Fibroblast of skin of scalp (primary cell): ENCODE measurements at places on chromosomes 3 and 15.

DNA sequence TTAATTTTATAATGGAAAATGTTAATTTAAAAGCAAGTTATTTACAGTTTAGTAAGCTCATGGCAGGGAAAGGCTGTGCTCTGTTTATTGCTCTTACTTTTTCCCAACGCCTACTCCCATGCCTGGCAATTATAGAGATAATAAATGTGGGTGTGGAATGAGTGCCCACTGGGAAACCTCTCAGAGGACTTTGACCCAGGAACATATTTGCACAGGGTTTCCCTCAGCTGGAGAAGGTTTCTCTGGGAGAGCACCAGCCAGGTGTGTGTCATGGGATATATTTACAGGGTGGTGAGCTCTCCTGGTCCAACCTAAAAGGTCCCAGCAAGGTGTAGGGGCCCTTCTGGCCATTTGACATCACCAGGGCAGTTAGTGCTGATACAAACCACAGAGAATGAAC is 27.9 kb downstream of the ZNF710 start:
- DNase-seq, result no peak

GRCh38 chr3:197507541-197507940 is 48.2 kb downstream of the BDH1 start:
- no peak for DNase-seq

DNA sequence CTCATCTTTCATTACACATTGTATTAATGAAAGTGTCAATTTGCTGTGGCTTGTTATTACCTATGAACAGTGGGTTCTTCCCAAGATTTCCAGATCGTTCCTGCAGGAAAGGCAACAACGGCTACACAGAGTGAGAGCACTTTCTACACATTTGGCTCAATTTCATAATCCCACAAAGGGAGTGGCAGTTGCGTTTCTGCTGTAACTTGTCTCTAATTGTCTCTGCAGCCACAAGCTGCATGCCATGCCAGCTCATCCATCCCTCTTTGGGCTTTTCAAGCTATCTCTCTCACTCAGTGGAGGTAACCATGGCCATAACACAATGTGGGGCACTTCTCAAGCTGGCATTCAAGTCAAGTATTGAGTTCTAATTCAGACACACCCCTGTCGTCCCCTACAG is 27.7 kb upstream of the CPNE4 start:
- DNase-seq, result no peak

DNA sequence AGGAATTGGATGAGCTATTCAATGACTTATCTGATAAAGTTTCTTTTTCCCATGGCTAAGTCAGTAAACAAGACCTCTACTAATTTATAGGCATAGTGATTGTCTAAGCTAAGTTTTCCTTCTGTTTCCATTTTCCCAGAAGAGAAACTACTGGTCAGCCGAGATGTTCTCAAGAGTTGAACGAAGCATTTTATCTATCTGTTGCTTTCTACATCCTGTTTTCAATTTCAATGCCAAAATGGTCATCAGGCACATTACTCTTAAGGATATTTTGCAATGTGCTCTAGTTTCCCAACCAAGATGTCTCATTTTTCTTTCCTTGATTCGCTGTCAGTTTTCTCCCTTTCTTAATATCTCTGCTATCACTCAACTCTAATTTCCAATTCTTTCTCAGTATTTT is 228.7 kb downstream of the MBNL1 start:
- no peak for DNase-seq

DNA sequence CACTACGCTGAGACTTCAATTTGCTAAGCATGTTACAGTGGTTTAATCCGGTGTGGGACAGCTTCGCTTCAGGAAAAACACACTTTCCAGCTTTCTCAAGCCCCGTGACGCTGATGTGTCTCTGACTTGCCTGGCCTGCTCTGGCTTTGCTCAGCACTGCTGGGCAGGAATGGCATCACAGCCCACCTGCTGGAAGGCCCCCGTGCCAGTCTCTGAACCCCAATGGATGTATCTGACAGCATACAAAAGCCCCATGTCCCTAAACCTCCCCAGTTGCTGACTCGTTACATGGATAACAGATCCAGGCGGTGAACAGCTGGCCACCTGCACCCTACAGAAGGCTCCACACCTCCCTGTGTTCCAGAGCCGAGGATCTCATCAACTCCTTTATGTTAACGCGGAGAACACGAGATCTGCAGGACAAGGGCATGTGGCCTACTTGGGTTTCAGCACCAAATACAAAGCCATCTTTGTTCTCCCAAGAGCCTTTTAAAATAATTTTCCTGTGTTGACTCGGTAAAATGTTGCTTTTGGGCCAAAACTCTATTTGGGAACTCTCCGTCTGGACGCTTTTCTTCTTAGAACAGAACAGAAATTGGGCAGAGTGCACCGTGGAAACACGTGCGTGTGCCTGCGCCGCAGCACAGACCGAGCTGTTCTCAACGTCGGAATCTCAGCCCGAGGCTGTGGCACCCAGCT is 61.4 kb downstream of the ATP10A start:
- DNase-seq, result no peak

DNA sequence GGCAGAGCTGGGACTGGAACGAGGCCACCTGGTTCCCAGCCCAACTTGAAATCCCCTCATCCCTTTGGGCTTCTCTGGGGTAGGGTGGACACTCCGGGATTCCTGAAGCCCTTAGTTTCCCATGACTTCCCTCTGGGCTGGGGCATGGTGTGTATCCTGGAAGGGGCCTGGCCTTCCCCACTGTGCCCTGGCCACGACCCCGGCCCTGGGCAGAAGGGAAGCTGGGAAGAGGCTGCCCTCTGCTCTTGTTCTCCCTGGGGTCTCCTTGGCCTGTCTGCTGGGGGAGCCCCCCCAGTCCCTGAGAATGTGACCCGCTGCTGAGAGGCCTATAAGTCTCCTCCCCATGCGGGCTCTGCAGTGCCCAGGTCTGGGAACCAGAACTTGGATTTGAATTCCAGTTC is 104.9 kb downstream of the LINGO1 start:
- peak; percentile 46 for DNase-seq
